T-helper 2 cell (primary cell): ENCODE measurements at places on chromosomes 7 and 10.

- DNase-seq, result no peak
Measured at GRCh38 chr10:26627324-26627723, 70.2 kb upstream of the PDSS1 start.

DNA sequence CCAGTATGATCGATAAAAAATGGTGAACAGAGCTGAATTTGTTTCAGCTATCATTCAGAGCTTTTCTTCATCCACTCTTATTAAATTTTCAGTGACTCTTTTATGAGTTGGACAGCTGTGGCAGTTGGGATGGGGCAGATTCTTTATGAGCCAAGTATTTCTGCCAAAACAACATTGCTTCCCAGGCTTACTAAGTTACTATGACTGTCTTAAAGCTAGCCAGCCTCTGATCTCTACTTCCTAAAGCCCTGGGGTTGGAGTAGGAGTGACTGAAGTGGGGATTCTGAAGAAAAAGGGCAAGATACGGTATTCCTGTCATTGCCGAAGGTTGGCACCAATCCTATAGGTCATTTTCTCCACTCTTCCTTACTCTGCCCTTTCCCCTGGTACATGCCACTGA is 12.7 kb downstream of the RPP30 start:
- DNase-seq, result no peak

- DNase-seq, result no peak
Measured at GRCh38 chr10:49791100-49791499, 29.0 kb upstream of the OGDHL start.

GRCh38 chr7:132666071-132666773 is 90.0 kb upstream of the PLXNA4 start:
- DNase-seq, result no peak

DNA sequence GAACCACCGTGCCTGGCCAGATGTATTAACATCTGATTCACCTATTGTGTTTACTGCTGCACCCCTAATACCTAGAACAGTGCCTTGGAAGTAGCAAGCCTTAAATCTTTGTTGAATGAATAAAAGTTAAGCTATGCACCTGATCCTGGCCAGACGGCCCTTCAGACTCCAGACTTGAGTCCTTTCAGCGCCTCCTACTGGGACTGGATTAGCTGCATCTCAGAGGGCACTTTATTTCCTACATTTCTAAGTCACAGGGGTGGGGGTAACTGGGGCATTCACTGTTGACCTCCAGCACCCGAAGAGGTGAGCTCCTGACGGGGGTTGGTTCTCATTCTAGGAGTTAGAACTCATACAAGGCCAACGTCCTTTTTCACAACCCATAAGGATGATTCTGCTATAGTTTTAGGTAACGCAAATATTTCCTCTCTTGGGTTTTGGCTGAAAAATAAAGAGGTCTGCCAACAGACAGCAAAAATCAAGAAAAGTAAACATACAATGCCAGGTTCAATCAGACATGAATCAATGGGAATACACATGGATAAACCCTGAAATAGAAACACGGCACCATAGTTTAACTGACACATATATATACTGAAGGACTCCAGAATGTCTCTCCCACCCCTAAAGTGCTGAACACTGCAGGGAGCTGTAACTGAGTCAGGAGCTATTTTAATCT is 48.0 kb upstream of the DLG5 start:
- peak; percentile 15 for DNase-seq
